Stimulated activated CD4-positive, alpha-beta T cell treated with anti-CD3 and anti-CD28 coated beads, Interleukin-1b, Interleukin-23, amount 100 ng/mL, for 48 hours (primary cell): ENCODE measurements at places on chromosomes 11 and 22.

DNA sequence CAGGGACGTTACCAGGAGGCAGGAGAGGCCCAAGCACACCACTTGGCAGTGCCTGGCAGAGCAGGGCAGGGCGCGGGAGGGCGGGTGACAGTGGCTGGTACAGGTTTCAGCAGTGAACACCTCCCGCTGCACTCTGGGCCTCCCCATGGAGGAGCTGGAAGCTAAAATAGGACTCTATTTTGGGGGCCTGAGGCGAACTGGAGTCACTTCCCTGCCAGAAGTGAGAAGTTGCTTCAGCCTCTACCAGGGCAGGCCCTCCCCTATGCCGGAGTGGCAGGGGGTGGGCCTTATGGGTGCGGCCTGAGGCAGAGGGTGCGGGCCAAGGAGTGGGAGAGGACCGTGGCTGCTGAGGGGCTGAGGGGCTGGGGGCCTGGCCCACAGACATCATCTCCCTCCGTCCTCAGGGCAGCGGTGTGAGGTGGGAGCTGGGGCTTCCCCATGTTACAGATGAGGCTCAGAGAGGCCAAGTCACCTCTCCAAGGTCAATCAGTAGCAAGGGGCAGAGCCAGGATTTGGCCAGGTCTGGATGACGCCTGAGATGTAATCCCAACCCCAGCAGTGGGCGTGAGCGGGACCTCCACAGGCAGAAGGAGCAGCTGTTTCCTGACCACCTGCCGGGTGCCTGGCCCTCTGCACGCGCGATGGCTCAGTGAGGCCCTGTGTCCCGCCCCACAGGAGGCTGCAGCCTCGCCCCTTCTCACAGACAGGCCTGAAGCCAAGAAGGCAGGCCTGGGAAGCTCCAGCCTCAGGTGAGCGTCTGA lies 39.3 kb downstream of the KCNJ4 start:
- DNase-seq = no peak

GRCh38 chr11:82989628-82990404 lies 81.9 kb downstream of the RAB30 start:
- DNase-seq = no peak

DNA sequence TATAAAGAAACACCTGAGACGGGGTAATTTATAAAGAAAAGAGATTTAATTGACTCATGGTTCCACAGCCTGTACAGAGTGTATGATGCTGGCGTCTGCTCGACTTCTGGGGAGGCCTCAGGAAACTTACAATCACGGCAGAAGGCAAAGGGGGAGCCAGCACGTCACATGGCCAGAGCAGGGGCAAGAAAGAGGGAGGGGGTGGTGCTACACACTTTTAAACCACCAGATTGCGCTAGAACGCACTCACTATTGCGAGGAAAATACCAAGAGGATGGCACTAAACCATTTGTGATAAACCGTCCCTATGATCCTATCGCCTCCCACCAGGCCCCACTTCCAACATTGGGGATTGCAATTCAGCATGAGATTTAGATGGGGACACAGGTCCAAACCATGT lies 79.7 kb upstream of the CARD18 start:
- no peak for DNase-seq

DNA sequence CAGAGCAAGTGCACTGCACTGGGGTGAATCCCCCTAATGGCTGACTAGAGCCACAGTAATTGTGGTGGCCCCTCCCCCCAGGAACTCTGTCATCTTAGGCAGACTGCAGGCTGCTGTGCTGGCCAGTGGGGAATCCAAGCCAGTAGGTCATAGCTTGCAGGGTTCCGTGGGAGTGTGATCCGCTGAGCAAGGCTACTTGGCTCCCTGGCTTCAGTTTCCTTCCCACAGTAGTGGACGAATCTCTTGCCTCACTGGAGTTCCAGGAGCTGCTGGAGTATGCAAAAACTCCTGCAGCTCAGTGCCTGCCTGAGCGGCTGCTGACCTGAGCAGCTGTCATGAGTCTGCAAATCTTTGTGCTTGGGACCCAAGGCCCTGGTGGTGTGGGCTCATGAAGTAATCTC lies 13.2 kb downstream of the OOSP3 start:
- no peak for DNase-seq

GRCh38 chr11:27471589-27472397 lies 797 bp downstream of the LGR4 start:
- DNase-seq = no peak

GRCh38 chr22:24968066-24968561 lies 15.6 kb downstream of the KIAA1671 start:
- no peak for DNase-seq

DNA sequence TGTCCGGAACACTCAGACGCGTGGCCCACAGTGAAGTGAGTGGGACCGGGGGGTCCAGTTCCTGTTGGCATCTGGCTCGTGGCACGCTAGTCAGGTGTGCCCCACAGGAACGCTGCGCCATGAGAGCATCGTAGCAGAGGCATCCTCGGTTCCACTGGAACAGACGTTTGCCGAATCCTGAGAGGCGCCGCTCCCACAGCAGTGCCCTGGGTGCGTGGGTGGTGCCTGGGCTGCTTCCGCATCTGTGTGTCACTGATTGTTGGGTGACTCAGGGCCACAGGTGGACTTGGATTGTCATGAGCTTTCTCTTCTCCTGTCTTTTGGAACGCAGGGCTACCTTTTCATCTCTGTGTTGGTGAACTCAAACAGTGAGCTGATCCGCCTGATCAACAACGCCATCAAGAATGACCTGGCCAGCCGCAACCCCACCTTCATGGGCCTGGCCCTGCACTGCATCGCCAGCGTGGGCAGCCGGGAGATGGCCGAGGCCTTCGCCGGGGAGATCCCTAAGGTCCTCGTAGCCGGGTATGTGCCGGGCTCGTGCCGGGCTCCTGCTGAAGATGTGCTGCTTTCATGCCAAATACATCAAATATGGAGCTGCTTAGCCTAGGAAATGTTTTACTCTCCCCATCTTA lies 46.2 kb downstream of the AP2A2 start:
- no peak for DNase-seq

GRCh38 chr11:97732011-97732632 lies 1288.6 kb upstream of the CNTN5 start:
- no peak for DNase-seq

GRCh38 chr11:7904917-7905316 lies 26.2 kb downstream of the OR10A6 start:
- no peak for DNase-seq

DNA sequence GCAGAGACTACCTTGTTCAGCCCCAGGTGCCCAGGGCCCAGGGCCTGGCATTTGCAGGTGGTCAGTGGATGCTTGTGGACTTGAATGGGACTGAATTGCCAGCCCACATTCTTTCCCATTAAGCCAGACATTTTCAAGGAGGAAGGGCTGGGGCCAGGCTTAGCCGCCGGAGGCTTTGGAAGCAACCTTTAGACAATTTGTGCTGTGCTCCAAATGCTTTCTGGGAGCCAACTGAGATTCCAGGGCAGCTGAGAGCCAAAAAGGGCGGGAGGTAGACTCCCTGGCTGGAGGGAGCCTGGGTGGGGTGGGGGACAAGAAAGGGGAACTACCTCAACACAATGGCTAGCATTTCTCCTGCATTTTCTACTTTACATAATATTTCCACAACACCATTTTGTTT lies 54.8 kb upstream of the TIMP3 start:
- no peak for DNase-seq

DNA sequence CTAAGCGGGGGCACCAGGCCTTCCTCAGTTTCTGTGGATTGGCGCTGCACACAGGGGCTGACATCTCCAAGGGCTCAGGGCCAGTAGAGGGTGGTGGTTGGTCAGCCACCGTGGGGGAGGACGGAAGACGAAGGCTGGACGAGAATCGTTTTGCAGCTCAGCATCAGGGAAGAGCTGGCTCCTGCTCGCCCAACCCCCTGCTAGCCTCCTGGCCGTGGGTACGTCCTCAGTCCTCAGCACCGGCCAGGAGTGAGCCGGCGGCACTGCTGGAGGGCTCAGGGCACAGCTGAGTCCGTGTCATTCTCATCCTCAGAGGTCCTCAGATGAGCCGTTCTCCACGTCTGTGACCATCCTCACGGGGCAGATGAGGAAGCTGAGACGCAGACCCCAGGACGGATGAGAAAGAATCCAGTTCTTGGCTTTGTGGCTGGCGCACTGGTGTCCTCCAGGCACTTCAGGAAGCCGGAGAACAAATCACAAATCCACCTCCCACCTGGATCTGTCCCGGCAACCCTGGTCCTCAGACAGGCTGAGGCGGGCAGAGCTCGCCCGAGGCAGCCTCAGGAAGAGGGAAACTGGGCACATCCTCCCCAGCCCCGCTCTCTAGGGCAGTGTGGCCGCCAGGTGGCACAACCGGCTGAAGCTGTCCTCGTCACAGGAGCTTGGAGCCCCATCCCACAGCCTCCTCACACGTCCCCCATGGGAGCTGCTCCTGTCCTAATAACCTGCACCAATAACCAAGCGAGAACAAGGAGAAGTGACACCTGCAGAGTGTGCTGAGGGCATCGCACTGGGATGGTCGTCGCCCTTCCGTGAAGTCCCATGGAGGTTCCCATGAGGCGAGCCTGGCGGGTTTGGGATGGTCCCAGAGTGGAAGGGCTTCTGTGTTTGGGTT lies 393.7 kb downstream of the BRD1 start:
- no peak for DNase-seq

DNA sequence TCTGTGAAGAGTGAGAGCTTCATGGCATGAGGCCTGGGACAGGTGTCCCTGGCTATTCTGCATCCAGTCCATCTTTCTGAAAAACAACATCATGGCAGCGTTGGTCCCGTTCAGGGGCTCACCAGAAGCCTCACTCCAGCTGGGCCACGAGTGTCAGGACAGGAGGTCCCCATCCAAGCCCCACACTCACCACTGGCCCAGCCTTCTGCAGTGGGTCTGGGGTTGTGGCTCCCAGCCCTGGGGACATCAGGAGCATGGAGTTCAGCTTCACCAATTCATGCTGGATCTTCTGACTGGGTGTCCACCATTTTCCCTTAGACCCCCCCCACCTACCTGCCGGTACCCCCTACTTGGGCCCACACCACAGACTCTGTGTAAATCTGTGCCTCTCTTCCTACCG lies 400.3 kb downstream of the BRD1 start:
- DNase-seq = no peak

- DNase-seq = no peak
These were observed 148.9 kb downstream of the TBC1D22A start for GRCh38 chr22:46911346-46911745.

GRCh38 chr22:48391820-48392219 lies 1435.9 kb downstream of the BRD1 start:
- DNase-seq = no peak

DNA sequence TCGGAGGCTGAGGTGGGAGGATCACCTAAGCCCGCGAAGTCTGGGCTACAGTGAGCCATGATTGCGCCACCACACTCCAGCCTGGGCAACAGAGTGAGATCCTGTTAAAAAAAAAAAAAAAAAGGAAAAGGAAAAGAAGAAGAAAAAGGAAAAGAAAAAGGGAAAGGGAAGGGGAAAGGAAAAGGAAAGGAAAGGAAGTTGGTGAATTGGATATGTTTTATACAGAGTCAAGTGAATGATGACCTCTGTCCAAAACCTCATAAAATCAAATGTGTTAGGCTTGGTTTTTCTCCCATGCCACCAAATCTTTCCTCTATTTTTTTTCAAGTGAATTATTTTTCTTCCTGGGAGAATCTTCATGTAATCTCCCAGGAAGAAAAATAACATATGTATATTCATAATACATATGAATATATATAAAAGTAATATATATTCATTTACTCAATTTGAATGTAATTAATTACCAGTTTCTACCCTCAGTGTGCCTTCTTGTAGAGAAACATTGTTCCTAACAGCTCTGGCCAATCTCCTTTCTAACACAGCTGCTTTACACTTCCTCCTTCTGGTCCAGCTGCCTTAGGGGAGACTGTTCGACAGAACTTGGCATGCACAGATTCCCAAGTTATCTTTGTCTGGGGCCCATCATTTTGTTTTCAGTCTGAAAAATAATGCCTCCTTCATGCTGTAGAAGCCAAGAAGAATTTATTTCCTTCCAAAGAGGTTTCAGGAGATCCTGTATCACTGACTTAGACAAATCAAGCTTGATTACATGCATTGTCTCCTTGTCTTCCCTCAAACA lies 111.9 kb downstream of the CCDC34 start:
- no peak for DNase-seq

DNA sequence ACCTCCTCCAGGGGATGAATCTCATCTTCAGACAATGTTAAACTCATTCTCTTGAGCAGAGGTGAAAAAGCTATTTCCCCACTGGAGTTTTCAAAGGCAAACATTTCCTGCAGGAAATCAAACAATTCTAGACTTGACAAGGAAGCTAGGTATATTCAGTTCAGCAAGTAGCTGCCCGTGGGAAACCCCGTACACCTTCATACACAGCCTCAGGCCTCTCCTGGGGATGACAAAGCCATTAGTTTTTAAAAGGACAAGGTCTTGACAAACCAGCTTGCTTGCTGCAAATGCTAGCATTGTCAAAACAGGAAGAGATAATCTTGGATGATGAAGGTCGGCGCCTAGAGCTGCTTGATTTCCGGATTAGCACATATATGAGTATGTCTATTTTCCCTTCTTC lies 1630.8 kb upstream of the TENM4 start:
- no peak for DNase-seq

- DNase-seq = no peak
These were observed 235.3 kb upstream of the SORL1-AS1 start for GRCh38 chr11:121688055-121688491.

DNA sequence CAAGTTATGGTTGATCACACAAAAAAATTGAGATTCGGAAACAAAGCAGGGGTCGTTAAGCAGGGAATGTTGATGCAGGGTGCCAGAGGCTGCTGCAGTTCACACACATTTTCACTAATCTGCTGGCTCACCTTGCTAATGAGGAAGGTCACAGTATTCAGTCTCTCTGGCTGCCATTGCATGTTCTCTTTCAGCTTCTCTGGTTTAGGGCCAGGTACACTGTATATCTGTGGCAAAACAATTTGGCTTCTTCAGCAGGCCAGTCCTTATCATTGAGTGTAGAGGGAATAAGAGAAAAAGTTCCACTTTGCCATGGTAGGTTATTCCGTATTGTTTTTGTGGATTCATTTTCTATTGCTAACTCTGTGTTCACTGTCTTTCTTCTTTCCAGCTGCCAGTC lies 283.7 kb upstream of the ANO3 start:
- no peak for DNase-seq

GRCh38 chr22:37281646-37282384 lies 493 bp upstream of the CYTH4 start:
- DNase-seq = no peak

DNA sequence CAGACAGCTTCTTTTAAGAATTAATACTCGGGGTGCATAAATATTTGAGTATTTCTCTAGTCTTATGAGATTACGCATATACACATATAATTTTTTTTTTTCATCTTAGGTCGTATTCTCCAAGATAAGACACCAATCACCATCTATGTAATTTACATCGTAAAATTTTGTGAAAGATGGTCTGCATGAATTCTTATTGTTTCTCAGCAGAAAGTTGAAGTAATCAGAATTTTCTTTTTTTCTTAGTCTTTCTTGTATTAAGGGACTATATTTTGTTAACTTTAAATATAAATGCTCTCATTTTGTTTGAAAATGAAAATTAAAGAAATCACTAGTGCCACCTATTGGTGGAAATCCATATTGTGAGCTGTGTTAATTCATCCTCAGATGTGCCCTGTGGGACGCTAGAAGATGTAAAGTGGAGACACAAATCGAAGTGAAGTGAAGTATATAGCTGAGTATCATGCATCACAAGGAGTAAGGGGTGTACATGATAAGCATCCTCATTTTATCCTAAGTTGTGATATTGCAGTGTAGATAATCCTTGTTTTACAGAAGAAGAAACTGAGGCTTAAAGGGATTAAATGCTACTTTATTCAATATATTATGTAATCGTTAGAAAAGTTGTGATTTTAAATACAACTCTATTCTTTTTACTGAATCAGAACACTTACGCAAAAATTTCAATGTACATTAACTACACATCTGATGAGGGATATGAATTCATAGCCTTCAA lies 2084.3 kb downstream of the LRRC4C start:
- no peak for DNase-seq
